ENCODE measurements at places on chromosomes 7 and 10. TPM values are rescaled to one million over a fixed set of nuclear protein-coding genes. Genes with fewer than 3 reads are reported as not detected.

GRCh38 chr10:2981361-2981801 lies 86.0 kb upstream of the PFKP start:
- no peaks in the 10 kb centered on the region for H3K36me3 ChIP-seq
- H3K4me1 ChIP-seq, result peaks cover 3% of the 10 kb centered on the region
- H3K27ac ChIP-seq, result no peak overlapping the region
- DNase-seq, result no peak

GRCh38 chr10:22341926-22342196 lies 3.4 kb upstream of the SPAG6 start:
- peaks cover 86% of the 10 kb centered on the region for H3K27me3 ChIP-seq
- no peak overlapping the region for H3K27ac ChIP-seq
- no peak overlapping the region for H3K4me3 ChIP-seq
- H3K36me3 ChIP-seq, result no peaks in the 10 kb centered on the region
- DNase-seq, result no peak
- H3K4me1 ChIP-seq, result peaks cover 29% of the 10 kb centered on the region

DNA sequence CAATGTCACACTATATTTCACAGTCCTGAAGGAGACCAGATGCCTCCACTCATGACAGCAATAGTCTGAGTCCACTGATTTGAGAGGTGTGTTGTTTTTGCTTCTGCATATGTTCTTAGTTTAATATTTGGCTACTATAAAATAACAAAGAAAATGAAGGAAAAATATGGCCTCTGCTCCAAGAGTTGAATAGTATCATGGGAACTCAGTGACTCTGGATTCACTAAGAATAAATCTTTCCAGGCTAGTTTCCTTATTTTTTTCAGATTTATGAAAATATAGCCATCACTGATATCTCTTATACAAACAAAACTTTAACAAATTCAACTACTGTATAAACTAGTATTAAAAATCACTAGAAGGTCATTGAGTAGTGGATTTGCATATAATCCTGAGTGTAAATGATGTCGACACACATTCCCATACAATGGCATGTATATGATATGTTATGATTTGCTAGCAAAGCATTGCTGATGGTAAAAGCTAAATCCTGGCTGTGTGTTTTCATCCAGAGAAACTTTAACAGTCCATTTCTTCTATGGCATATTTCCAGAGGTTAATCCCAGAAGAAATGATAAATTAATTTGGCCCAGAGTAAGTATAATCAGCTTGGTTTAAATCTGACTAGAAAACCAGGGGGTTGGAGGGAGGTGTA lies 66.0 kb upstream of the VIPR2 start:
- peaks cover 16% of the 10 kb centered on the region for H3K4me1 ChIP-seq
- no peak overlapping the region for H3K4me3 ChIP-seq
- no peaks in the 10 kb centered on the region for H3K27me3 ChIP-seq
- no peak overlapping the region for H3K27ac ChIP-seq
- no peak for DNase-seq

The LIPN gene
- total RNA-seq, result not detected

The OR13A1 gene
- not detected for total RNA-seq

- no peak overlapping the region for H3K4me3 ChIP-seq
- H3K4me1 ChIP-seq, result no peaks in the 10 kb centered on the region
- H3K27me3 ChIP-seq, result no peaks in the 10 kb centered on the region
- H3K36me3 ChIP-seq, result no peaks in the 10 kb centered on the region
These were observed 30.0 kb upstream of the TRIL start for GRCh38 chr7:28988091-28988490.

DNA sequence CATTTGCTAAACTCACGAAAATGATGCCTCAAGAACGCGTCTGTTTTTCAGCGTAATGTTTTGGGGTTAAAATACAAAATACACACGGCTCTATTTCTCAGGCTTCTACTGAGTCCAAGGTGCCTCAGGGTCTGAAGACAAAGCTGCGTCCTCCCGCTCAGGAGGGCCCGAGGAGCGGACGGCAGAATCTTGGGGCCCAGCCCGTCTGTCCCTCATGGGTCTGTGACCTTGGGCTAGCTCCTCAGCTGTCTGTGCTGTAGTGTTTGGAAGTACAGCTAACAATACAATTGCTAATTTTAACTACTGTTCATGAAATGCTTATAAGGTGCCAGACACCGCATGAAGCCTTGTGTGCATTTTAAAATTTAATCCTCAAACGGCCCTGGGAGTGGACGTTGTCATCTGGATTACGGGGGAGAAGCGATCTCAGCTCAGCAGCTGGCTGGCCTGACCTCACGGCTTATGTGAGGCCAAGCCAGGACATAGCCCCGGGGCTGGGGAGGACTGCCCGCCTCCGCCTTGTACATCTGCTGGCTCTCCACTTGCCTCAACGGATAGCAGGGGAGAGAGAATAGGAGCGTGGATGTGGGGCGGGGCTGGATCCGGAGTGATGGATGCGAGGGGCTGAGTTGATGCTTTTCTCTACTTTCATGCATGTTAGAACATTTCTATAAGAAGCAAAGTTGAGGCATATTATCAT lies 357.4 kb downstream of the GLRX3 start:
- no peaks in the 10 kb centered on the region for H3K36me3 ChIP-seq
- no peak overlapping the region for H3K4me3 ChIP-seq
- H3K27me3 ChIP-seq, result no peaks in the 10 kb centered on the region
- H3K4me1 ChIP-seq, result no peaks in the 10 kb centered on the region

The MCM10 gene
- 2.9 TPM for total RNA-seq

DNA sequence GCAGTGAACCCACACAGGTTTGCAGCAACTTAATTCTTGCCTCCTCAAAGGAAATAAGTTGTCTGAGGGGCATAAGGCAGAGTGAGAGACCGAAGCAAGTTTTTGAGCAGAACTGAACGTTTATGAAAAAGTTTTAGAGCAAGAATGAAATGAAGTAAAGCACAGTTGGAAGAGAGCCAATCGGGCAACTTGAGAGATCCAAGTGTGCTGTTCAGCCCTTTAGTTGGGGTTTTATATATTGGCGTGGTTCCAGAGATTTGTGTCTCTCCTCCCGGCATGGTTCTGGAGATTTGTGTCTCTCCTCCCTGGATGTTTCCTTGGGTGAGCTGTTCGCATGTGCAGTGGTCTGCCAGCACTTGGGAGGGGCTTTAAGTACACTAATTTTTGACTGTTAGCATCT lies 141.4 kb upstream of the DGKB start:
- H3K27ac ChIP-seq, result no peak overlapping the region
- no peaks in the 10 kb centered on the region for H3K27me3 ChIP-seq
- no peak overlapping the region for H3K4me3 ChIP-seq
- no peaks in the 10 kb centered on the region for H3K4me1 ChIP-seq
- no peaks in the 10 kb centered on the region for H3K36me3 ChIP-seq
- DNase-seq, result no peak

- DNase-seq, result peak; percentile 17
- no peak overlapping the region for H3K4me3 ChIP-seq
- no peaks in the 10 kb centered on the region for H3K27me3 ChIP-seq
- no peaks in the 10 kb centered on the region for H3K36me3 ChIP-seq
- no peak overlapping the region for H3K27ac ChIP-seq
These were observed 10.6 kb upstream of the DNMBP start for GRCh38 chr10:100020142-100020885.

GRCh38 chr7:90891529-90891928 lies 295.4 kb downstream of the CDK14 start:
- H3K4me3 ChIP-seq, result no peak overlapping the region
- H3K27me3 ChIP-seq, result no peaks in the 10 kb centered on the region
- H3K27ac ChIP-seq, result no peak overlapping the region
- H3K4me1 ChIP-seq, result no peaks in the 10 kb centered on the region
- no peaks in the 10 kb centered on the region for H3K36me3 ChIP-seq
- no peak for DNase-seq

DNA sequence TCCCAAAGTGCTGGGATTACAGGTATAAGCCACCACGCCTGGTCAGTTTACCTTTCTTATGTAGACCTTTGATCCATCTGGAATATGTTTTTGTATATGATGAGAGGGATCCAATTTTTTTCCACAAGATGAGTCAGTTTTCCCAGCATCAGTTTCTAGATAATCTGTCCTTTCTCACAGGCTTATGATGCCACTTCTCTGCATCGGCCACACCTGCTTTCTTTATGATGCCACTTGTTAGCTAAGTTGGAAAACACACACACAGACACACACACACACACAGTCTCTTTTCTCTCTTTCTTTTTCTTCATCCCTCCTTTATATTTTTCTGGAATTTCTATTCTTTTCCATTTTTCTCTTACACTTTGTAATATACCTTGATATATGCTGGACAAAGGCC lies 240.8 kb downstream of the BICC1 start:
- no peaks in the 10 kb centered on the region for H3K27me3 ChIP-seq
- no peaks in the 10 kb centered on the region for H3K36me3 ChIP-seq
- no peaks in the 10 kb centered on the region for H3K4me1 ChIP-seq
- no peak for DNase-seq
- H3K27ac ChIP-seq, result no peak overlapping the region
- H3K4me3 ChIP-seq, result no peak overlapping the region

DNA sequence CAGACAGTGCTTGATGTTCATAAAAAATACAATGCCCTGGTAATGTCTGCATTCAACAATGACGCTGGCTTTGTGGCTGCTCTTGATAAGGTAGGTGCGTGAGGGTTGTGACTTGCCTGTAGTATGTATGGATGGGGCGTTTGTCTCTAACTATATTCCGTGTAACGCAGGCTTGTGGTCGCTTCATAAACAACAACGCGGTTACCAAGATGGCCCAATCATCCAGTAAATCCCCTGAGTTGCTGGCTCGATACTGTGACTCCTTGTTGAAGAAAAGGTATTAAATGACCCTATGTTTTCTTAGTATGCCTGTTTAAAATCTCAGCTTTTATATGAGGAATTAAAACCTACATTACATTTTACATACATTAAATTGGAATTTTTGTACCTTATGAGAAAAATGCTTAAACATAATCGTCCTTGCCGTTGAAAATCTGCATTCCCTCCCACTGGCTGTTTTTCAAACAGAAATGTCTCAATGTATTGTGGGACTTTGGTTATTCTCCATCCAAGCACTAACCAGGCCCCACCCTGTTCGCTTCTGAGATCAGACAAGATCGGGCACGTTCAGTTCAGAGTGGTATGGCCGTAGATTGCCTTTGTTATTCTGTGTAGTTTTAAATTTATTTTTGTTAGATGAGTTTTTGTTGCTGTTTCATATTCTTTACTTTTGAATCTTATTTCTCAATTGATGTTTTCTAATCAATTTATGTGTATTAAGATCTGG lies 85.3 kb downstream of the CUL1 start:
- H3K4me1 ChIP-seq, result no peaks in the 10 kb centered on the region
- no peak overlapping the region for H3K27ac ChIP-seq
- DNase-seq, result no peak
- H3K4me3 ChIP-seq, result no peak overlapping the region
- no peaks in the 10 kb centered on the region for H3K27me3 ChIP-seq

The VPS37D gene
- total RNA-seq, result 0.83 TPM

DNA sequence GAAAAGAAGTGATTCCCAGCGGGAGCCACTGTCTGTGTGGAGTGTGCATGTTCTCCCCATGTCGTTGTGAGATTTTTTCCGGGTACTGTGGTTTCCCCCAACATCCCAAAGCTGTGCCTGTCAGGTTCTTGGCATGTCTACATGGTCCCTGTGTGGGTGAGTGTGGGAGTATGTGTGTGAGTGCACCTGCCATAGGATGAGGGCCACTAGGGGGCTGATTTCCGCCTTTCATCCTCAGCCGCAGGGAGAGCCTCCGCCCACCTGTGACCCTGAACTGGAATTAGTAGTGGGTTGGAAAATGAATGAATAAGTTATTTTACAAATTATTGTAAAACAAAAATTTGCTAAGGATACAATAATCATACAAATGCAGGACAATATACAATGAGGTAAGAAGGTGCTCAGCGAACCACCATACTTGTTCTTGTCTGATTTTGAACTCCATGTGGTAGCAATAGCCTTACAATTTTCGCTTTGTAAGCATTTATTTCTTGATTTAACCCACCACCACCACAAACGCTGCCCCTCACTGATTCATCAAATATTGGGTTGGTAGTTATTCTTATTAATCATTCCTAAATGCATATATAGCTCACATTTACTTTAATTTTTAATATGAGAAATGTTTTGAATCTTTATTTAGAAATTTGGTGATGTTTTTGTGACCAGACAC lies 641.2 kb upstream of the VSTM2A start:
- no peaks in the 10 kb centered on the region for H3K27me3 ChIP-seq
- no peaks in the 10 kb centered on the region for H3K36me3 ChIP-seq
- H3K27ac ChIP-seq, result no peak overlapping the region
- H3K4me1 ChIP-seq, result no peaks in the 10 kb centered on the region
- no peak for DNase-seq

The UFSP1 gene
- 1.3 TPM for total RNA-seq

The CALML3 gene
- total RNA-seq, result not detected

The ACSM6 gene
- not detected for total RNA-seq

The C10orf67 gene
- total RNA-seq, result not detected

The HSPA12A gene
- 0.43 TPM for total RNA-seq

The TRIM50 gene
- total RNA-seq, result not detected

The CXCL12 gene
- not detected for total RNA-seq

- H3K4me3 ChIP-seq, result no peak overlapping the region
- H3K36me3 ChIP-seq, result no peaks in the 10 kb centered on the region
- no peaks in the 10 kb centered on the region for H3K4me1 ChIP-seq
- H3K27ac ChIP-seq, result no peak overlapping the region
These were observed 41.6 kb upstream of the MET start for GRCh38 chr7:116630357-116630756.

- no peaks in the 10 kb centered on the region for H3K4me1 ChIP-seq
- no peak overlapping the region for H3K27ac ChIP-seq
- no peaks in the 10 kb centered on the region for H3K36me3 ChIP-seq
These were observed 262.1 kb downstream of the AHR start for GRCh38 chr7:17560516-17560915.

The TBC1D12 gene
- total RNA-seq, result 1.2 TPM

GRCh38 chr10:13872411-13872810 lies 285.6 kb downstream of the PRPF18 start:
- no peak for DNase-seq
- no peak overlapping the region for H3K4me3 ChIP-seq
- H3K27me3 ChIP-seq, result no peaks in the 10 kb centered on the region
- no peak overlapping the region for H3K27ac ChIP-seq
- H3K4me1 ChIP-seq, result peaks cover 2% of the 10 kb centered on the region

- no peak overlapping the region for H3K4me3 ChIP-seq
- no peaks in the 10 kb centered on the region for H3K4me1 ChIP-seq
- no peak for DNase-seq
- H3K36me3 ChIP-seq, result no peaks in the 10 kb centered on the region
- H3K27me3 ChIP-seq, result no peaks in the 10 kb centered on the region
These were observed 818.6 kb downstream of the TNS3 start for GRCh38 chr7:46763344-46763743.

DNA sequence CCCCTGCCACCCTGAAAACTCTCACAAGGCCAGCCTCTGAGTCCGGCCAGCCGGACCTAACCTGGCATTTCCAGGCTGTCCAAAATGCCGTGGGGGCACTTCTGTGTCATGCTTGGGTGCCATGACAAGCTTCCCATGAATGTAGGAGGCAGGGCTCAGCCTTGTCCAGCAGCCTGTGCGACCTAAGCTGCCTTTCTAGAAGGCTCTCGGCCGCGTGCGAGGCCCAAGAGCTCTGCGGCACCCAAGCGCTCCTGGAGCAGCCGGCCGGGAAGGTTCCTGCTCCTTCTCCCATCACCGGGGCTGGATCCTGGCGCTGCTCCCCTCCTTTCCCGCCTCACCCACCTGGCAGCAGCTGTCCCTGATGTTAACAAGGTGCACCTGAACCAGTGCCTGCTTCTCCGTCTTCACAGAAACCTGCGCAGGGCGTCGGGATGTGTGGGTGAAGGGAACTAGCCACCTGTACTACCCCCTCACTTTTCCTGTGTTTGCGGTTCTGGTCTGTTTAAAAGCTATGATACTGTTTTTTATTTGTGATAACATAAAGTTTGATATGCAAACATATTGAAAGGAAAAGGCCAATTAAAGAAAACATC lies 6.1 kb downstream of the GPER1 start:
- no peaks in the 10 kb centered on the region for H3K36me3 ChIP-seq
- H3K4me1 ChIP-seq, result no peaks in the 10 kb centered on the region

GRCh38 chr7:92489634-92490033 lies 11.9 kb upstream of the ERVW-1 start:
- no peak for DNase-seq
- H3K4me3 ChIP-seq, result no peak overlapping the region
- peaks cover 80% of the 10 kb centered on the region for H3K36me3 ChIP-seq
- no peaks in the 10 kb centered on the region for H3K27me3 ChIP-seq

All from natural killer cell (primary cell).